A549 treated with AZD2906 at 1 μM for 4 hours (cell line): ENCODE measurements at places on chromosomes 2 and 18. TPM values are rescaled to one million over a fixed set of nuclear protein-coding genes. Genes with fewer than 3 reads are reported as not detected.

CRACDL gene
- 3.4 to 4.6 TPM (median 3.7 TPM) in 5 replicates for total RNA-seq

UBXN2A gene
- total RNA-seq, result 19.4 to 23.5 TPM (median 21.1 TPM) in 5 replicates

ALLC gene
- 0.08 TPM in 1 of 5 replicates, not detected in the others for total RNA-seq

GALR1 gene
- total RNA-seq, result not detected in 5 replicates

TFCP2L1 gene
- 23.4 to 29.7 TPM (median 25.7 TPM) in 5 replicates for total RNA-seq

RGPD3 gene
- 0.07 to 0.18 TPM (median 0.16 TPM) in 5 replicates for total RNA-seq

CCDC74B gene
- 4.2 to 6.8 TPM (median 6.2 TPM) in 5 replicates for total RNA-seq

POTEI gene
- total RNA-seq, result 0.01 TPM in 1 of 5 replicates, not detected in the others

ST6GAL2 gene
- 9.5 to 16.9 TPM (median 13.1 TPM) in 5 replicates for total RNA-seq

NEUROD1 gene
- not detected in 5 replicates for total RNA-seq

ELOA2 gene
- total RNA-seq, result not detected in 5 replicates

UGT1A1 gene
- total RNA-seq, result 0.51 to 0.86 TPM (median 0.73 TPM) in 5 replicates

KCNF1 gene
- total RNA-seq, result 19.4 to 39.2 TPM (median 29.8 TPM) in 5 replicates

NMUR1 gene
- total RNA-seq, result not detected in 5 replicates

TXNDC2 gene
- total RNA-seq, result 0.06 to 0.41 TPM (median 0.08 TPM) in 5 replicates

SERPINB10 gene
- total RNA-seq, result not detected in 5 replicates

CRIM1 gene
- 127 to 174 TPM (median 164 TPM) in 5 replicates for total RNA-seq
